ENCODE measurements at places on chromosomes 3 and 15.

DNA sequence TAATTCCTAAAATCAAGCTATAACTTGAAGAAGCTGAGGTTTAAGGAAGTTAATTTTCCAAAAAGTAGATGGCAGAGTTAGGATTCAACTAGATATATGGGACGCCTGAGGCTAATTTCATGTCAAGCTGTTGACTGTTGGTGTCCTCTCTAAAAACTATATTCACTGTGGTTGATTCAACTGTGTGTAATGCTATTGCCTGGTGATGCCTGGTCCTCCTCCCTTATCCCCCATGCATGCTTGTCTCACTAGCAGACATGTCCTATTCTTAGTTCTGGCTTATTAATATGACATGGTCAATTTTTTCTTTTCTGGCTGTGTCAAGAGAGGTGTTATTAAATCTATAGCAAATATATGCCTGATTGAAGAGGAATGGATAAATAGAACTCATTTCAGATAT is 156.1 kb downstream of the SPATA16 start:
- no peak for DNase-seq

DNA sequence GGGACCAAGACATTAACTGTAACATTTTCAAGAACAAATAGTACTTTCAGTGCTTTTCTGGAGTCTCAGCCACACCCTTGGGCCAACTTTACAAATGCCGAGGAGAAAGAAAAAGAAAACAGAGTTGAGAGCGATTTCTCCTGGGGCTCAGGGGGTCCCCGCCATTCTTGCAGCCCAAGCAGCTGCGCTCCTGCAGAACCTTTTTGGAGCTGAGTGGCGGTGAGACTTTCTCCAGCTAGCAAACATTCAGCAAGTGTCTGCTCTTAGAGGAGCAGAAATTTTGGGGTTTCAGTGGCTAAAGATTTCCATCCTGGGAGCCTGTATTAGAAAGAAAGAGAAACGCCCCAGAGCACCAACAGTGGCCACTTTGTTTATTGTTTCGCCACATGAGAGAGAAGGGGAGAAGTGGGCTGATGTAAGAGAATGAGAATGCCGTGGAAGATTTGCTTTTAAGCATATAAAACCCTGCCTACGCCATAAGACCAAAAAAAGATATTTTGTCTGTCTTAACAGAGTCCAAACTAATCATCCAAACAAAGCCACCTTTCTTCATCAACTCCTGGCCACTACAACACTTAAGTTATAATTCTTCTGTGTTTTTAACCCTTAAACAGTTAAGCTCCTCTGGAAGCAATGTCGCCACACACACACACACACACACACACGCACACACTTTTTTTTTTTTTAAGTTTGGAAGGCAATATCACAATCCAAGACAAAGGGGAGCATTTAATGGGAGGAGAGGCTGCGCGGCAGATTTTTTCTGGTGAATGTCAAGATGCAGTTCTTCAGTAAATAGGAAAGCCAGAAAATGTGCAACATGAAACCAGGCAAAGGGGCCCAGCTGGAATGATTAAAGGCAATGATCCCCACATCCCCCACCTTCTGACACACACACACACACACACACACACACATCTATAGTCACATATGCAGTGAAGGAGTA is 19.2 kb downstream of the EID1 start:
- no peak for DNase-seq

GRCh38 chr15:87599616-87600015 is 656.9 kb downstream of the NTRK3 start:
- no peak for DNase-seq

DNA sequence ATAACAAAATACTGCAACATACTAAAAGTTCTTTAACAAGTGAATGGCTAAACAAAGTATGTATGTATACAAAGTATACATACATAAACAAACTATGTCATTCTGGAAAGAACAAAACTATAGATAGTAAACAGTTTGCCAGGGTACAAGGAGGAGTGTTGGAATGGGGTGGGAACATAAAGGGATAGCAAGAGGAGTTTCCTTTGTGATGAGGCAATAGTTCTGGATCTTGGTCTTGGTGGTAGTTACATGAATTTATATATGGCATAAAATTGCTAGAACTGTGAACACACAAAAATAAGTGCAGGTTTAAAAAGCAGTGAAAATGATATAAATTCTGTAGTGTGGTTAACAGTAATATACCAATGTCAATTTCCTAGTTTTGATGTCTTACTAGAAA is 22.0 kb downstream of the ZNF148 start:
- DNase-seq: no peak

- DNase-seq: peak; percentile 86
Observed at GRCh38 chr15:80174017-80174746, 21.4 kb downstream of the FAH start.
